ACHN (cell line): ENCODE measurements at places on chromosomes 6 and 20.

DNA sequence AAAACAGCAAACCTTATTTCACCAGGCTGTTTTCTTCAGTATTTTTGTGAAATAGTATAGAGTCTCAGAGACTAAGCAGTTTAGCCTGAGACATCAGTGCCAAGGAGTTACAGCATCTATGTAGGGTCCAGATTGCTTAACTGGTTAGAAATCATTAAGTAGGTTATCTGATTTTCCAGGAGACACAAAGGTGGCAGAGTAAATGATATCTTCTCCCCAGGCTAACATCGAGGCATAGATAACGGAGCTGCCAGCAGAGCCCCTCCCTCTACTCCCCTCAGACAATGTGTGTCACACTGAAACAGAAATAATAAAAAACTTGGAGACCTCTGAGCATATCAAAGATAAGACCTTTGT is 473.0 kb upstream of the CITED2 start:
- no peak for DNase-seq

DNA sequence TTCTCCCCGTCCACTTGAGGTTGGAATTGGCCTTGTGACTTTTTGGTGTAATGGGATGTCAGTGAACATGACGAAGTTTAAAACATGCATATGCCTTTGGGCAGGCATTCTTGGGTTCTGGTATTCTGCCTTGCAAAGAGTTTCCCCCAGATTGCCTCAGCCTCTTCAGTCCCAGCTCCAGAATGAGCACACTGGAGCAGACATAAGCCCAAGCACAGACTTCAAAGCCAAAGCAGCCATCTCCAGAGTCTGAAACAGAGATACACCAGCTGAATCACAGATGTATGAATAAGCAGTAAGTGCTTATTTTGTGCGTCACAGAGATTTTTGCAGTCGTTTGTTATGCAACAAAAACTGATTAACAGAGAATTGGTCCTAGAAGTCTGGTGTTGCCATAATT is 546.0 kb downstream of the FRK start:
- DNase-seq: no peak

DNA sequence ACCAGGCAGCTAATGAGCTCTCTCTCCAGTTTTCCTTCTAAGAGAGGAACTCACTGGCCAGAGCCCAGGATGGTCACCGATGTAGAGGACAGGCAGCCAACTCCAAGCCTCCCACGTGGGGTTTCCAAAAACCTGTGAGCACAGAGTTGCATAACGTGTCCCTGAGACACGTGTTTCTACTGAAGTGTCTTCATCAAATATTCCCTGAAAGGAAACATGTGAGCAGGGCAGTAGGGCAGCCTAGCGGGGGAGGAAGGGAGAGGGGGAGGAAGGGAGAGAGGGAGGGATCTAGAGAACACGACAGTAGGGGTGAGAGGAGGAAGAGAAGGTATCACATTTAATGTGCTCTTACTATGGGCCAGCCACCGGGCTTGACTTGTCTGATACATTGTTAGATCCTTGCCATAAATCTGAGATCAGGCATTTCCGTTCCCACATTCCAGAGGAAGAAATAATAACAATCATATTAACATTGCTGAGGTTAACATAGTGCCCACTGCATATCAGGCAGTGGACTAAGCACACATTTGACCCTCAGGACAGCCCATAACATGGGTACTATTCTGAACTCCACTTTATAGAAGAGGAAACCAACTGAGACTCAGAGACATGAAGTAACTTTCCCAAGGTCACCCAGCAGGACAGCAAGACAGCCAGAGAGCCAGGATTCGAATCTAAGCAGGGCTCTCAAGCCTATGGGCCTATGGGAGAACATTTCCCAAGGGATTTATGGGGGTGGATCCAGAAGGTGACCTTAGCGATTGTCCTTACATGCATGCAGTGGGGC is 4.5 kb upstream of the SYS1 start:
- DNase-seq: no peak

- no peak for DNase-seq
These were observed 90.9 kb downstream of the DTD1 start for GRCh38 chr20:18678549-18679419.

DNA sequence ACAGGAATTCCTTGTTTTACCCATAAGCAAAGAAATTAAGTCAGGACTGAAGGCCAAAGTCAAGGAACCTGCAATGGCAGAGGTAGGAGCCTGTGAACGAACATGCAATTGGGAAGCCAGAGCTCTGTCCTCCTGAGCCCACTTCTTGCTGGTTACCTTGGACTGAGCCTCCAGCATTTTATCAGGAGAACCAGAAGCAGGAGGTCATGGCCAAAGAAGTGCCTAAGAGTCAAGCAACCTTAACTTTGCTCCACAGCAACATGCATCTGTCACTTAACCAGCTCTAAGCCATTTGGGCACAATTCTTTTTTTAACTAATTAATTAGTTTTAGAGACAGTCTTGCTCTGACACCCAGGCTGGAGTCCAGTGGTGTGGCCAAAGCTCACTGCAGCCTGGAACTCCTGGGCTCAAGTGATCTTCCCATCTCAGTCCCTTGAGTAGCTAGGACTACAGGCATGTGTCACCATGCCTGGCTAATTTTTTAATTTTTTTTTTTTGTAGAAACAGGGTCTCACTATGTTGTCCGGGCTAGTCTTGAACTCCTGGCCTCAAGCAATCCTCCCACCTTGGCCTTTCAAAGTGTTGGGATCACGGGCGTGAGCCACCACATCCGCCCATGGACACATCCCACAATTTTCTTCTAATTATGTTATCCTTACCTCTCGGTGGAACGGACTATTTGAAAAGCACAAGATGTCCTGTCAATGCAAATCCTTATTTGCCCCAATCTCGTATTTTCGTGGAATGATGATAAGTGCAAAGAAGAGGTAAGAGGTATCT is 334.2 kb downstream of the CD83 start:
- DNase-seq: no peak

DNA sequence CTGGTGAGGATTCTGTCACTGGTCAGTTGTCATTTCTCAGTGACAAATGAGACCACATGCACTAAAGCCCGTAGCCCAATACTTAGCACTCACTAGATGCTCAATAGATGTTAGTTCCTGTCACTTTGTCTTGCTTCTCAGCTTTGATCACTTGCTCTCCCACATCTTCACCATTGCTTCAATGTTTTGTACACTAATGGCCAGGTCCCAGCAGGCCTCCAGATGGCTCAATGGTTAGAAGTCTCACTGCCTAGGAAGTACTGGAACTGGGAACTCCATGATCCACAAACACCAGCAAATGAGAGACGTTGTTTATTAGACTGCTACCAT is 502.8 kb upstream of the JARID2 start:
- DNase-seq: no peak

DNA sequence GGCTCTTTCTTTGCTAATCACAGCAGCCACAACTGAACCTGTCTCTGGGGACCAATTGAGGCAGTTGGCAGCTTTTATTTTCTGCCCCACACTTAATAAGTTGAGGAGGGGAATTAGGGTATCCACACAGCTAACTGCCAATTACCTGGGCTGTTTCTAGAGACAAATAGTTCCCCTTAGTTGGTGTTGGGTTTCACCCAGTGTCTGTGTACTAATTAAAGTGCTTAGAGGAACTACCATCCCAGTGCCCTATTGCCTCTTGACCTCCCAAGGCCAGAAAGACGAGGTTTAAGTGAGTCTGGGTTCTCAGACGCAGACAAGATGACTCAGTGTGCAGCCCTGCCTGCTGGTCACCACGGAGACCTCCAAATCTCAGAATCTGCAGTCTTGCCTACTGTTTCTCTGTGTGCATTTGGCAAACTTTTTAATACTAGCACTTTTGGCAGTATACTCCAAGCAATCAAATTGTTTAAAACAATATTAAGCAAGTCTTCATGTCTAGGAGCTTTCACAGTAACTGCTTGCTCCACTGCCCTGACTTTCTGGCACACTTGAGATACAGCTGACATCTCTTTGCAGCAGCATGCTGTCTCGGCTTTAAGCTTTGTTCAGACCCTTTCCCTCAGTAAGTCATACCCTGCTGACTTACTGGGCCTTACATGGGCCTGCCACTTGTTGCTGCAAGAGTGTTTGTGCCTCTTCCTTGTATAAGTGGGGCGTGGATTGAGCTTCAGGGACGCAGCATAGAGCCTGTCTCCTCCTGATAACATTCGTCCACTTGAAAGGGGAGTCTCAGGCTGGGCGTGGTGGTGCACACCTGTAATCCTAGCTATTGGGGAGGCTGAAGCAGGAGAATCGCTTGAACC is 31.9 kb downstream of the STK35 start:
- peak; percentile 31 for DNase-seq

- DNase-seq: no peak
These were observed 264.3 kb downstream of the MAFB start for GRCh38 chr20:40424695-40425094.

- DNase-seq: no peak
These were observed 19.7 kb downstream of the ZDHHC14 start for GRCh38 chr6:157400676-157401075.

DNA sequence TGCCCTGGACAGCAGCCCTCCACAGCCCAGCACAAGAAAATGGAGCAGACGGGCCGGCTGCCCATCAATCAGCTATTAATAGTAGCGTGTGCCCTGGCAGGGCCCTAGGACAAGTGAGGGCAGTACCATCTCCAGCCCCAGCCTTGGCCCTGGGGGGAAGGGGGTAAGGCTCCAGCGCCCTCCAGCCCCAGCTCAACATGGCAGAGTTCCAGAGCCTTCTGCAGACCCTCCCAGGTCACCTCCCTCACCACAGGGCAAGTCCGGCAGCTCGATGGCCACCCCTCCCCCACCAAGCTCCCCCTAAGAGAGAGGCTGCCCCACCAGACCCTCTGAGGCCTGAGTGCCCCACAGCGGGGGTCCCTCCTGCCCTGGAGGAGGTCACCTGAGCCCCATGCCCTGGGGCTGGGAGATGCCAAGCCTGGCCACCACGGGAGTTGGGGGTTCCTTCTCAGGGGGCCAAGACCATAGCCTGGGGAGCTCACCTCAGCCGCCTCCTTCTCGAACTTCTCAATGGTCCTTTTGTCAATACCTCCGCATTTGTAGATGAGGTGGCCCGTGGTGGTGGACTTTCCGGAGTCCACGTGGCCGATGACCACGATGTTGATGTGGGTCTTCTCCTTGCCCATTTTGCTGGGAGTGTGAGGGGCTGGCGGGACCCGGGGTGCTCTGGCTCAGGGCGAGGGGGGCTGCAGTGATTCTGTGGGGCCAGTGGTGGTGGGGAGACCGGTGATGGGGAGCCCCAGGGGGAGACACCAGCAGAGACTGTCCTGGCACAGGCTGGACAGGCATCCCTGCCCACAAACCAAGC is 1.5 kb downstream of the EEF1A2 start:
- DNase-seq: no peak

- peak; percentile 87 for DNase-seq
These were observed 30.1 kb downstream of the PRPH2 start for GRCh38 chr6:42692137-42692911.

- no peak for DNase-seq
These were observed 50.6 kb downstream of the CCDC170 start for GRCh38 chr6:151544453-151544852.

GRCh38 chr6:11500008-11500407 is 37.5 kb upstream of the TMEM170B start:
- no peak for DNase-seq

- no peak for DNase-seq
These were observed 33.0 kb upstream of the CDH4 start for GRCh38 chr20:61219021-61219431.

GRCh38 chr6:114564302-114564933 is 221.6 kb upstream of the HS3ST5 start:
- no peak for DNase-seq

DNA sequence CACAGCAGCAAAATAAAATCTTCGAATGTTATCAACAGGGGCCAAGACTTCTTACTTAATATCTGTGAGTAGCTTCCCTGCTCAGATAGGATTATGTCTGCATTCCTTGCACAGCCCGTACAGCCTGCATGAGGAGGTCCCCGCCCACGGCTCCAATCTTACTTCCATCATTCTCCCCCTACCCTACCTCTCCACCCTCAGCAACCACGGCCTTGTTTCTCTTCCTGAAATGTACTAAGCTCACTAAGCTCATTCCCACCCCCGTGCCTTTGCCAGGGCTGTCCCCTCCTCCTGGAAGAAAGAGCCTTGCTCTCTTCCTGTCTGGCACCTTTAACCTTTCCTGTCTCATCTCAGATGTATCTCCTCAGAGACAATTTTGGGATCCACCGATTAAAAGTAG is 120.4 kb downstream of the BCAS1 start:
- DNase-seq: no peak

DNA sequence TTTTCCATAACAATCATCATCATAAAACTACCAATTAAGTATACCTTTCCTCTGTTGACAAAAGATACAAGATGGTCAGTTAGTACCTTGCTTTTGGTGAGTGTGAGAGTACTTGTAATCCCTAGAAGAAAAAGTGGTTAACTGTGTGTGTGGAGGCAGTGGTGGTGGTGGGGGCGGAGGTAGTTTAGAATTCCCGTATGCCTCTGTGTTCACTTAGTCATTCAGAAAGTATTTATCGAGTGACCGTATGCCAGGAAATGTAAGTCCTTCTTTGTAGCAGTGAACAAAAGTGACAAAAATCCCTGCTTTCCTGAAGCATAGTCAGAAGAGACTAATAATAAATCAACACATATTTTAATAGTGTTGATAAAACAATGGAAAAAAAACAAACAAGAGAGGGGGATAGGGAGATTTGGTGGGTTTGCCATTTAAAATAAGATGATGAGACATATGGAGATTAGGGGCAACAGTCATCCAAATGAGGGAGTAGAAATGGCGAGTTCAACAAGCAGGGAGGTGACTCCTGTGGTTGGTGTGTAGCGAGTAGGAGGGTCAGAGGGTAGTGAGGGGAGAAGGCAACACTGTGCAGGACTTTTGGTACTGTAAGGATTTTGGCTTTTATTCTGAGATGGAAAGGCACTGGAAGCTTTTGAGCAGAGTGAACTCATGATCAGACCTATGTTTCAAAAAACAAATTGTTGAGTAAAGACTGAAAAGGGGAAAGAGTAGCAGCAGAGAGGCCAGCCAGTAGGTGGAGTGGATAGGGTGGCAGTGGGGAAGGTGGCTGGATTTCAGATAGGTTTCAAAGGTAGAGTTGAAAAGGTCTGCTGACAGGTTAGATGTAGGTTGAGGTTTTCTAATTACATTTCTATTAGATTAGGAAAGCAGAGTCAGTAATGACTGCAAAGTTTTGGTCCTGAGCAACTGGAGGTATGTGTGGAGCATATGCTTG is 40.3 kb upstream of the SIM1 start:
- DNase-seq: peak; percentile 85

- no peak for DNase-seq
These were observed 15.7 kb downstream of the PAQR8 start for GRCh38 chr6:52377538-52378221.

DNA sequence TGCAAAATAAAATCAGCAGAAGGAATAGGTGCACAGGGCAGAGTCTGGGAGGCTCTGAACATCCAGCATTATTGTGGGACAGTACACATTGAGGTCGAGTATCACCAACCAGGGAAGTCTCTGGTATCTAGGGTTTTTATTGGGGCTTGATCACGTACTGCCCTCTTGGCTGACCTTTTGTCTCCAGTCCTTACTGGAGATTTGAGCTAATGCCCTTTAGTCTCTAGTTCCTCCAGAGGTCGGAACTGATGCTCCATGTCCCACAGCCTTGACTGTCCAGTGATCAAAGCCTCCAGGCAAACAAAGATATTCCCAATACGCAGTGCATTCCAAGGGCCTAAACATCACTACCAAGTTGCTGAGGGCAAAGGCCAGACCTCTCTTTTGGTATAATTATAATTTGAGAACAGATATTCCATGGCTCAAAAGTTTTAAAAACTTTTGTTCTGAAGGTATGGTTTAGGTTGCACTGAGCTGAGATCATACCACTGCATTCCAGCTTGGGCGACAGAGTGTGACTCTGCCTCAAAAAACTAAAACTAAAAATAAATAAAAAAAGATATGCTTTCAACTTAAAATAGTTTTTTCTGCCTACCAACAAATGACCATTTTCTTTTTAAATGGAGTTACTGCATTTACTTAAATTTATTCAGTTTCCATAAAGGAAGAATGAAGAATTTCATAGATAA is 56.9 kb upstream of the DYNLRB1 start:
- peak; percentile 7 for DNase-seq
